ENCODE measurements at places on chromosomes 3 and 15. TPM values are rescaled to one million over a fixed set of nuclear protein-coding genes. Genes with fewer than 3 reads are reported as not detected.

DNA sequence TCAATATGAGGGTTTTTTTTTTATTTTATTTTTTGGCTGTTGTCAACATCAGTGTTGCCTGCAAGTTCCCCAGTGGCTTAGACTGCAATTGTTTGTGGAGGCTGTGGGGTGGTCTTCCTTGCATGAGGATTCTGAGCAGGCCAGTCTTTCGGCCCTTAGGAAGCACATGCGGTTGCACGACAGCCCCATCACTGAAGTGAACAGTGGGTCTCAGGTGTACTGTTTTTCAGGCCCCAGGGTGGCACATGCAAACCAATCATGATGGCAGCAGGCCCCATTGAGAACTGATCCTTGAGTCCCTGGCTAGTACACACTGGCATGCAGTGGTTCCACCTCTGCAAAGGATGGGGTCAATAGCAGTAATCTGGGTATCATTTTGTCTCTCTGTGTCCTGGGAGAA is 768.7 kb downstream of the EPHA3 start:
- H3K4me3 ChIP-seq: no peak overlapping the region
- H3K27me3 ChIP-seq: no peaks in the 10 kb centered on the region
- no peak for DNase-seq
- no peaks in the 10 kb centered on the region for H3K4me1 ChIP-seq
- no peak overlapping the region for H3K27ac ChIP-seq

Gene C3orf70
- total RNA-seq: 1.5 TPM

- H3K27me3 ChIP-seq: no peaks in the 10 kb centered on the region
- peaks cover 5% of the 10 kb centered on the region for H3K4me1 ChIP-seq
- peaks cover 6% of the 10 kb centered on the region for H3K36me3 ChIP-seq
Measured at GRCh38 chr15:41957021-41957897, 15.1 kb downstream of the EHD4 start.

Gene CAPN3
- 1.1 TPM for total RNA-seq

Gene CFAP161
- total RNA-seq: not detected

- no peaks in the 10 kb centered on the region for H3K36me3 ChIP-seq
- H3K4me1 ChIP-seq: no peaks in the 10 kb centered on the region
- DNase-seq: no peak
- H3K27ac ChIP-seq: no peak overlapping the region
Measured at GRCh38 chr3:157830556-157831236, 275.5 kb downstream of the SHOX2 start.

DNA sequence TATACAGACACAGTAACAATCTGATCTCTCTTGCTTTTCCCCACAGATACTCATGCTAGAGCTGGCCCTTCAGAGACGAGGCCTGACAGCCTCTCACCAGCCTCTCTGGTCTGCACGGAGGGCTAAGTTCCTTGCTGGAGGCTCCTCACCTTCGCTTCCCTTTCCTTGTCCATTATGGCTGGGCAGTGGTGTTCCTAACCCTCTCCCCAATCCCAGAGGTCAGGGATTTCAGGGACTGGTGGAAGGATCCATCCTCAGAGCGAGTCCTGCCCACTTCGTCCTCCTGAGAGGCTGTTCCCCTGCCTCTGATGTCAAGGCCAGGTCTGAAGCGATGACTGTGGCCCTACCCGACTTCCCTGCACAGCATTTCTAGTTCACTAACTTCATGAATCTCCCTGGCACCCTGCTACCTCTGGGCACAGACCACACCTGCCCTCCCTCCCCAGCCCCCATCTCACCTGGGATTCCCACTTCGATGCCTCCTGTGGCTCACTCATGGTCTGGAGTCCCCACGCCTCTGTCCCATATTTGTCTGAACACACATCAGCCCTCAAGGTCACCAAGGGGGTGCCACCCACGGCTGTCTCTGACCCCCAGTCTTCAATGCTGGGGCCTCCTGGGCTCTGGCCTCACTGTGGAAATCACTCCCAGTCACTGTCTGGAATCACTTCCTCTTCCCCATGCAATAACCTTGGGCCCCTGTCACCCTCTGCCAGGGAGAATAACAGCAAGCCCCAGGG is 124.9 kb upstream of the PRR20G start:
- no peaks in the 10 kb centered on the region for H3K36me3 ChIP-seq
- H3K27me3 ChIP-seq: no peaks in the 10 kb centered on the region
- no peak overlapping the region for H3K27ac ChIP-seq

- peaks cover 18% of the 10 kb centered on the region for H3K4me1 ChIP-seq
- H3K27ac ChIP-seq: no peak overlapping the region
- H3K27me3 ChIP-seq: no peaks in the 10 kb centered on the region
Measured at GRCh38 chr3:77917225-77917624, 877.3 kb downstream of the ROBO2 start.

- peaks cover 20% of the 10 kb centered on the region for H3K4me1 ChIP-seq
- H3K27me3 ChIP-seq: peaks cover 17% of the 10 kb centered on the region
- no peaks in the 10 kb centered on the region for H3K36me3 ChIP-seq
- H3K4me3 ChIP-seq: no peak overlapping the region
Measured at GRCh38 chr15:47711655-47712054, 5.7 kb upstream of the SEMA6D start.

GRCh38 chr15:72541674-72542073 is 67.5 kb downstream of the ARIH1 start:
- no peaks in the 10 kb centered on the region for H3K27me3 ChIP-seq
- H3K36me3 ChIP-seq: no peaks in the 10 kb centered on the region
- H3K4me3 ChIP-seq: no peak overlapping the region
- H3K4me1 ChIP-seq: no peaks in the 10 kb centered on the region

- DNase-seq: peak; percentile 29
- no peaks in the 10 kb centered on the region for H3K27me3 ChIP-seq
- H3K27ac ChIP-seq: no peak overlapping the region
Measured at GRCh38 chr3:79490165-79491028, 277.4 kb downstream of the ROBO1 start.

Gene SH2D7
- total RNA-seq: not detected

GRCh38 chr3:123571264-123571972 is 13.4 kb downstream of the HACD2 start:
- no peaks in the 10 kb centered on the region for H3K27me3 ChIP-seq
- H3K36me3 ChIP-seq: no peaks in the 10 kb centered on the region

- no peaks in the 10 kb centered on the region for H3K27me3 ChIP-seq
- H3K4me1 ChIP-seq: no peaks in the 10 kb centered on the region
Measured at GRCh38 chr15:28051955-28052633, 47.0 kb downstream of the OCA2 start.

DNA sequence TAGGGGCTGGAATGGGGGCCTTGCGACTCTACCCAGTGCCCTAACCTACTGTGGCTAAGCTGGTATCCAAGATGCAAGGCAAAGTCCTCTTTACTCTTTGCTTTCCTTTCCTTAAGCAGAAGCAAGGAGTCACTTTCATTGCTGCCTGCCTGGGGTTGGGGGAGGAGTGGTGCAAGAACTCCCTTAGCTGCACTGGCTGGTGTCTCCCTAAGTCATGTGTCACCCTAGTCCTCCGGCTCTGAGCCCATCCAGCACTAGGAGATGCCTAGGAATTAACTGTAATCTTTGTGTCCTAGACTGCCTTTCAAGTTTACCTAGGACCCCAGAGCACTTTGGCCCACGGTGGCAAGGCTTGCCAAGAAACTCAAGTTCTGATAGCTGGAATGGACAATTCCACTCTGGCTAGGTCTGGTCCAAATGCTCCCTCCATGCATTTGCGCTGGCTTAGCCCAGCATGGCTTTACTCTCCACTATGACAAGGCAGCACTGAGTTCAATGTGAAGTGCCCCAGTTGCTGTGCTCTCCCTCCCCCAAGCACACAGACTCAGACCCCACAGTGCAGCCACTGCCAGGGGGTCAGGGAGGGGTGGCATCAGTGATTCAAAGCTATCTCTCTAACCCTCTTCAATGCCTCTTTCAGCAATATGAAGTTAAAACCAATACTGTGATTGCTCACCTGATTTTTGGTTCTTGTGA is 58.7 kb downstream of the ESYT3 start:
- H3K27ac ChIP-seq: no peak overlapping the region
- 0 out of 2 replicates have a peak, but pooled peaks cover 7% of the 10 kb centered on the region for H3K4me1 ChIP-seq
- no peaks in the 10 kb centered on the region for H3K27me3 ChIP-seq

DNA sequence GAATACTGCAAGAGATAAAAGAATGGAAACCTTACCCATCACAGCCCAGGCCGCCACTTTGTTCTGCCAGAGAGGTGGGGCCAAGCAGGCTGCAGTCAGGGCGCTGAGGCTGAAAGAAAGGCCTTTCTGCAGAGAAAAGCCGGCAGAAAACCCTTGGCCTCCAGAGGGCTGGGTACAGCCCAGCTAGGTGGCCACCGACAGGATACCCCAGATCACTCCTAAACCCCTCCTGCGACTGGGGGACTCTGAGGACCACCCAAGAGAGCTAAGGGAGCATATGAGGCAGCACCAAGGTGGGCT is 69.3 kb downstream of the SMAD6 start:
- H3K27me3 ChIP-seq: no peaks in the 10 kb centered on the region
- H3K36me3 ChIP-seq: no peaks in the 10 kb centered on the region
- DNase-seq: no peak
- H3K4me1 ChIP-seq: peaks cover 34% of the 10 kb centered on the region

DNA sequence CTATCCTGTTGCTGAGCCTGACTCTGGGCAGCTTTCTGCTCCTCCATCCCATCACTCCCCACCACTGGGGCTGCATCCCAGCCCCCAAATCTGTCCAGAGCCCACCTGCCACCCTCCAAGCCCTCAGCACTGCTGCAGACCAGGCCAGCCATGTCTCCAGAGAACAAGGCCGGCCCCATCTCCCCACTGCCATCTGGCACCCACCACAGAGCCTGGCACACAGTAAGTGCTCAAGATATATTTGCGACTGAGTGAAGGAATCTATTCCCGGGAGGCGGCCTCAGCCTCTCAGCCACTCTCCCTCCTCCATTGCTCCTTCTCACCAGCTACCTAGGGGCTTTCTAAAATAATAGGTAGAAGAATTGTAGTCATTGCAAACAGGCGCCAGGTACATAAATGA is 4.8 kb downstream of the PLXND1 start:
- peaks cover 51% of the 10 kb centered on the region for H3K4me1 ChIP-seq
- no peak overlapping the region for H3K27ac ChIP-seq
- H3K4me3 ChIP-seq: no peak overlapping the region
- H3K27me3 ChIP-seq: peaks cover 25% of the 10 kb centered on the region

GRCh38 chr3:123324880-123325765 is 123.4 kb downstream of the SEC22A start:
- no peak overlapping the region for H3K4me3 ChIP-seq
- no peaks in the 10 kb centered on the region for H3K36me3 ChIP-seq
- H3K4me1 ChIP-seq: peaks cover 6% of the 10 kb centered on the region
- DNase-seq: no peak
- H3K27me3 ChIP-seq: no peaks in the 10 kb centered on the region

Gene DAZL
- 5.3 TPM for total RNA-seq

DNA sequence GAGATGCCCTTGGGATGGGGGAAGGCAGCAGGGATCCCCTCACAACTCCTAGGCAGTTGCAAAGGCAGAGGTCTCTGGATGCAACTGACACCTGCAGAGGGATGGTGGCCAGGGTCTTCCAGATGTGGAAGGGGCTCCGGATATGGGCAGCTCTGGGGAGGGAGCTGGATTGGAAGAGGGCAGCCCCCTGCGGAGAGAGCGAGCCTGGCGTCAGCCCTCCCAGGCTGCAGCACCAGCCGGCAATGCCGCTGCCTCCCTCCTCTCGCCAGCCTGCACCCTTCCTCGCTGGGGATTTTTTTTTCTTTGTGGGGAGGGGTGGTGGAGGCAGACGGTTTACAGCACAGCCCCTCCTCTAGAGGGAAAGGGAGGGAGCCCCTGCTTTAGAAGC is 1.6 kb downstream of the INSYN1 start:
- H3K4me3 ChIP-seq: peak overlapping the region; percentile 89
- H3K27me3 ChIP-seq: peaks cover 17% of the 10 kb centered on the region
- H3K4me1 ChIP-seq: peaks cover 26% of the 10 kb centered on the region
